MM.1S (cell line): ENCODE measurements at places on chromosomes 7 and 10.

- no peak for DNase-seq
Measured at GRCh38 chr10:100979791-100980272, 7.5 kb downstream of the MRPL43 start.

DNA sequence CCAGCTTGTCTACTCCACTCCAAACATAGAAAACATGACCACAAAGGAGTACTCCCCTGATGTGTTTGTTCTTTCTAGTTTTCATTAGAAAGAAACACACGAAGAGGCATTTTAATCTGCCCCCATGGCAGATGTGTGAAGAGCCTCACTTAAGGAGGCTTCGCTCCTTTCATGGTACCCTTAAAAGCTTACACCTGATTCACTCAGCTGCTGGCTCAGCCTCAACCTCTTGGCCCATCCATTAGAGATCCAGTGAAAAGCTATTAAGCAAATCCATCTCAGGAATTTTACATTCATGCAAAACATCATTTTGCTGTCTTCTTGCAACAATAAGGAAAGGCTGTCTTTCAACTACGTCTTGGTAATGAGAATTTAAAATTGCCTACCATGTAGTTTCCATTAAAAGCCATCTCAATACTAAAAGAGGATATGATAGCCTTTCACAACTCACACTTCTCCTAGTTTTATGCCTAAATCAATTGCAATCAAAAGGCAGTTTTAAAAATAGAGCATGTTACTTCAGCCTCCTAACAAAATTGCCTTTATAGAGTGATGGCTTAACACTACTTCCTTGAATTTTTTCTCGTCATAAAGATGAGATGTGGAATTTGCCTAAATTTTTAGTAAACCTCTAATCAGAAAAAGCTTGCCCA, 22.7 kb downstream of the MACC1 start:
- DNase-seq, result no peak

DNA sequence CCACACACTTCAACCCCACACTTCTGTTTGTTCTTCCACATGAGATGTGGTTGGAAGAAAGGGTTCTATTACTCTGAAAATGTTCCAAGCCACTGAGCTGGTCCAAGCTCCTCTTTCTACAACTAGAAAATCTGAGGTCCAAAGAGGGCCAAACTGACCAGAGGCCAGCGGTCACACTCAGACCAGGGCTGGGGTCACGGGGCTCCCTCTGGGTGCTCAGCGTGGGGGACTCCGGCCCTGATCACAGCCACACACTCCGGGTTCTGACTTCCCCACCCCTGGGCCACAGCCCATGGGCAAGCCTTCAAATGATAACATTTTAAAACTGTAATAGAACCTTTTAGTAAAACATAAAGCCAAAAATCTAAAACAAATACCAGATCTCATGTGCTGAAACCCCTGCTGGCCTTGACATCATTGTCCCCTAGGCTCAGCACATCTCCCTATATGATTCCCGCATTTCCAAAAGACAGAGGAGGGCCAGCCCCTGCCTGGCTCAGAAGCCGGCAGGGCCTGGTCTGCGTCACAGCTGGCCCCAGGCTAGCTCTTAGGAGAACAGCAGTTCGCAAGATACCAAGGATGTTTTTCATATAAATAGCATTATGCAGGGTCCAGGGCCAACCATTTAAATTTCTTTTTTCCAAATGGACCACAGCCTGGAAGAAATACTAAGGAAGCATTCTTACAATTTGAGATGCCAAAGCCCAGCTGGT, 3.3 kb downstream of the CRYGN start:
- DNase-seq, result no peak

GRCh38 chr10:97450828-97451227, 4.9 kb downstream of the ZDHHC16 start:
- no peak for DNase-seq

DNA sequence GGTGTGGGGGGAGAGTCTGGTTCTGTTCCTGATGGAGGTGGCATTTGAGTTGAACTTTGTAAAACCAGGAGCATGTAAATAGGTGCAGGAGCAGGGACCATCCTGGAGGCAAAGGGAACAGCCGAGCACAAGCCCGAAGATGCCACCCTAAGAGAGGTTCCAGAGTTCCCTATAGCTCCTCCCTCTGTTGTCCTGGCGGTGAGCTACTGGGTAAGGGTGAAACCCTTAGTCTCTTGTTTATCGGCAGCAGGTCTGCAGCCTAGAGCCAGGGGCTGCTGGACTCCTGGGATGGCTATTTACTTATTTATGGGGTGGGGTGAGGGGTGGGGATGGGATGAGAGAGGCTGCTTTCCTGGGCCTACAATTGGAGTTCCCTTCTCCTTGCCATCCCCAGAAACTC, 6.5 kb upstream of the LBX1 start:
- no peak for DNase-seq

- no peak for DNase-seq
Measured at GRCh38 chr10:121949049-121949448, 21.2 kb upstream of the ATE1 start.

- no peak for DNase-seq
Measured at GRCh38 chr10:35463105-35463867, 127.0 kb downstream of the CCNY start.

DNA sequence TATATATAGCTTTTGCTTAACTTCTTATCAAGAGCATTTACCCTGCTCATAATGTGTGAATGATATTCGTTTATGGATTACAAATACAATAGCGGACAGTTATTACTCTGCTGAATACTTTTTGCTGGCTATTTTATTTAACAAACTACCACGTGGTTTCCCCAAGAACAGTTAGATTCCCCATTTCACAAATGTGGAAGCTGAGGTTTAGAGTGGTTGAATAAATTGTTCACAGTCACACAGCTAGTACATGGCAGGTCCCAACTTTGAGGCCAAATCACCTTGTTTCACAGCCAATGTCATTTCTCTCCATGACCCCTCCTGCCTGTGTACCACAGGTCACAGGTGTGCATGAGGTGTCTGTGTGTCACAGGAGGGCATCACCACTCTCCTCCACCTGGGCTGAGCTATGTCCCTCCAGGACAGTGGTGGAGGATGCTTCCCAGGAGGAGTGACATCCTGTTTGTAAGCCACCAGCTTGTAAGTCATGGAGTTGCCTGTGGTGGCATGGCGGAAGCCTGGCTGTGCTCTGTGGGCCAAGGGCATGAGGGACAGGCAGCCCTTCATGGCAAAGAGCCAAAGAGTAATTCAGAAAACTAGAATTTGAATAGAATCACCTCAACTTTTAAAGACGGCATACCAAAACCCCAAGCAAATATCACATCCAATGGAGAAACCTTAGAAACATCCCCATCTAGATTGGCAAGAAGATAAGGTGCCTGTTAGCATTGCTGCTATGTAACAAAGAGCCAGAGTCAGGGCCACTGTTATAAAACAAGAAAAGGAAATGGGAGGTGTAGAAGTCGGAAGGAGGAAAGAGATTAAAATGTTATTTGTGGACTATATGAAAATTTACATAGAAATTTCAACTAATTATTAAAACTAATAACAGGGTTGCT, 51.9 kb downstream of the AOC1 start:
- no peak for DNase-seq

DNA sequence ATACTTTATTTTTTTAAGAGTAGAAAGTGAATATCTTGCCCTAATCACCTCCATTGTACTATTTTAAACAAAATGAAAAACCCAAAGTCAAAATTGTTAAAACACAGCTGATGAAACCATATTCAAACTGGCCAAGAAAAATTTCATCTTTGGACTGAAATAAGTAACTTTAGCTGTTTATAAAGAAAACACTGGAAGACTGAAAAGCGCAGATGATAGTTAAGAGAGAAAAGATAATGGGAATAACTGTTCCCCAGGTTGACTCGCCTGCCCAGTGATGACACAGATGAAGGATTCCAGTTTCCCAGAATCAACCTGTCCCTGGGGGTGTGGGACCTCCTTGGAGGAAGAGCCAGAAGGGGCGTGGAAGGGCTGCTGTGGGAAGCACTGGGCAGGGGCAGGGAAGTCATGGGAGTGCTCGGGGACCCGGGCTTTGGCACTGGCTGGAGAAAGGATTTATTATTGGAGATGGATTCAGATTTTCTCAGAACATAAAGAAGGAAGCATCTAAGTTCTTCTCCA, 43.1 kb downstream of the DENND2A start:
- DNase-seq, result no peak

- peak; percentile 58 for DNase-seq
Measured at GRCh38 chr7:151232917-151233701, 826 bp downstream of the CHPF2 start.

GRCh38 chr7:94289071-94289470, 105.6 kb upstream of the COL1A2 start:
- DNase-seq, result peak; percentile 8

DNA sequence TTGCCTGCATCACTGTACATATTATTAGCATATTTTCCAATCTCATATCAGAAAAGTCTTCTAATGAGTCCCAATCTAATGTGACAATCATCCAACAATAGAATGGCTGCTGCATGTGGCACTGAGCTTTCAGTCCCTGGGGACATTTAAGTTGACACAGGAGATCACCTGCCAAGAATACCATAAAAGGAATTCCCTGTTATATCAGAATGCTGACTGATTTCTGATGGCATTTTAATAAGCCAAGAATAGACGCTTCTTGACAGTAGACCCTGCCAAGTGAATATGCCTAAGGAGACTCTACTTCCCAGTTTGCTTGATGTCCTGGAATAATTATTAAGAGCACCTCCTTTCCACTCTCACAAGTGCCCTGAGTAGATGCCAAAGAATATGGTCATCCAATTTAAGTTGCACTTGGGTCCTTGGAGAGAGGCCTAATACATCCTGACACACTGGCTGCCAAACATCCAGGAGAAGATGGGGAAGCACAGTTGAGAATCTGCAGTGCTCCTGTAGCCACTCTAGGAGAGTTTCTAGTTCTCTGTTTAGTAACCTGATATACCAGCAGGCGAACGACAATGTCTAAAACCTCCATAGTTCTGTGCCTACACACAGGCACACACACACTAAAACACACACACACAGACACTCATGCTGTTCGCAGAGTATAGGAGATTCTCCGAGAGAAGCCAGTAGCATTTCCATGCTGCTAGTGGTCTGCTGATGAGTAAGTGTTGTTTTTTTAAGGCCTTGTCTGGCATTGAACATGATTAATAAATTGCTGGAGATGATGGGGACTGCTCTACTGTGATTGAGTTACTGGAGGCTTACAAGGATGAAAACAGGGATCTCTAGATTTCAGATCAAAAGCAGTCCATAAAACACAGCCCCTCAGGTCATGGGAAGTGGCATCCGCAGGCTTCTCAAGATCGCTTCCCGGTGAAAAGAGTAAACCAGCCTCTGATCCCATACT, 369.6 kb downstream of the KCNMA1 start:
- no peak for DNase-seq

DNA sequence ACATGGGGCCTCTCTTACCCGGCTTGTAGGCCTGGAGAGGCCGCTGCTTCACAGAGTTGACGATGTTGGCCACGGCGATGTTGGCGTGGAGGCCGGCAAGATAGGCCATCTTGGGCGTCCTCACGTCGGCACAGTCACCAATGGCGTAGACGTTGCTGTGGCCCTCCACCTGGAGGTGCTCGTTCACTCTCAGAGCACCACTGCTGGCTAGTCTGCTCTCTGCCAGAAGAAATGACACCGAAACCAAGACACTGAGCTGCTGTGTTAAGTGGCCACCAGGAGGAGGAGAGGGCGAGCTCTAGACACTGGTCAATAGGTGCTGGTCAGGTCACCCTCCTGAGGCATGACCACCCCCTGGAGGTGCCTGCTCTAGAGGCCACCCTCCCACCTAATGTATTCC, 17.7 kb downstream of the AIFM2 start:
- DNase-seq, result no peak

DNA sequence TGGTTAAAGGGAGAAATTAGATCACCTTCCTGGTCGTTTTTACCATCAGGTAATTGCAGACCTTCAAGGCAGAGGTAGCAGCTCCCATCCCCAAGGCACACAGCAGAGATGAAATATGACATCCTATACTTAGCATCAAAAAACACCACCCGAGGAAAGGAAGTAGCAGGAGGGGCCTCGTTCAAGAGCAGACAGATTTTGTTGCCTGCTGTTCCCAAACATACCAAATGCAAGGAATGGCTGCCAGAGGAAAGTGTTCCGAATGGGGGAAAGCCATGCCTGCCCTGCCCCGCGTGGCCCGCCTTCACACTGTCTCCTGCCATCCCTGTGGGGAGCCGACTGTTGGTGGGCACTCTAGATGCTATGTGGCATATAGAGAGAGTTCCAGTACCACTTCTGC, 18.0 kb downstream of the FKBP6 start:
- DNase-seq, result no peak

DNA sequence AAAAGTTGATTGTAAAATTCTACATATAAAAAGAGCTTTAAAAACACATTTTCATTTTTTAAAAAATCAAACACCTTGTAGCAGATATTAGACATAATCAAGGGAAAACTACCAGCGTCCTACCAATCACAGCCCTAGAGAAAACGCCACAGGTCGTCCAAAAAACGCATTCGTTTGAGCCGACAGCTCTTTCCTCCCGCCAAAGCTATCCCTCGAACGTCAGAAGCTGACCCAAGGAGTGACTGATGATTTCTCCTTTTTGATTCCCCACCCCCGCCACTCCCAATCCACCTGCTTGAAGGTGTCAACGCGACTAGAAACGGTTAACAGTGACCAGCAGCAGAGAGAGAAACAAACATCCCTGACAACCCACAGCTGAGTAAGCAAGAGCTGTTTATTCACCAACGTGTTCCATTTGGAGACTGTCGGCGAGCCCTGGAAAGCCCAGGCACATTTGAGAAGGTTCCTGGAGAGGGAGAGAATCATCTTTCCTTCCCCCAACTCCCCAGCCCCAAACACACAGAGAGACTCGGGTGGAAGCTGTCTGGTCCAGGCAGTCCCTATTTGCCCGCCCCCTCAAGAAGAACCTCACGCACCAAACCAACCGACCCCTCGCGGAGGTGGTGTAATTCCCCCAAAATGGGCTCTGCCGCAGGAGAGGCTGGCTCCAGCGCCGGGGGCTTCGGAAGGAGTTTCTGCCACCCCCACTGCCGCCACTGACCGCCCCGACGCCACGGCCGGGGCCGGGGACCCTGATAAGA, 622 bp downstream of the CPEB3 start:
- peak; percentile 57 for DNase-seq

DNA sequence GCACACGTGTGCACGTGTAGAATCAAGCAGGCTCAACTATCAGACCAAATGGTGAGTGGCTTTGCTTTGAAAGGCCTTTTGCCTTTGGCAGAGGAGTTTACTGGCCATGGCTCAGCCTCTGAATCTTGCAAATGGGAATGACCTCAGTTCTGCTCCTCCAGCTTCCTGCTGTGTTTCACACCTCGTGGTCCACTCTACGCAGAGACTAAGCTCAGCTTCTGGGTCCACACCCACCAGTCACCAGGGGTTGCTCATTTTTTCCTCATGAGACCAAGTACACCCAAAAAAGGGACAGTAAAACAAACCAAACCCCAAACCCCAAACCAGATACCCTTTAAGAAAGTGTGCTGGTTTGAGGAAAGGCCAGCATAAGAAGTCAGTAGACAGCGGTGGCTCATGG, 236.4 kb downstream of the DNAJB6 start:
- DNase-seq, result no peak

GRCh38 chr10:14859775-14860174, 18.9 kb upstream of the SUV39H2 start:
- DNase-seq, result no peak

DNA sequence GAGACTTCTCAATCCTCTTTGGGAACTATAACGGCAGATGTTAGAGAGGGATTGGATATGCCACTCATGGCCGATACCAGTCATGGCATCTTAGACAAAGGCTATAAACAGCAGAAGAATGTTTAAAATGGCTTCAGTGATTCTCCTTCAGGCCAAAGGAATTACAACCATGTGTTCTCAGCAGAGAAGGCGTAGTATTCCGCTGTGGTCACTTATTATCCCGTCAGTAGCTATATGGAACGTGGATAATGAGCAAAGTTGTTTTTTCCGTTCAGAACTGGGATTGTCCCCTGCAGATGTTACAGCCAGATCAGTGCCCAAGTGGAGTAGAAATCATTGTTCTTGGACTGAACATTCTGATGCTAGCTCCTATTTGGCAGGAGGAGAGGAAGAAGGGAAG, 43.1 kb downstream of the TEX36 start:
- no peak for DNase-seq
